HepG2 (cell line): ENCODE measurements at places on chromosomes 4 and X.

- DNase-seq = peak; percentile 79
- H3K36me3 ChIP-seq = no peaks in the 10 kb centered on the region
- H3K27me3 ChIP-seq = no peaks in the 10 kb centered on the region
- peaks cover 74% of the 10 kb centered on the region for H3K4me1 ChIP-seq
- H3K27ac ChIP-seq = peak overlapping the region; percentile 100
Observed at GRCh38 chrX:153623310-153624029, 23.5 kb upstream of the DUSP9 start.

DNA sequence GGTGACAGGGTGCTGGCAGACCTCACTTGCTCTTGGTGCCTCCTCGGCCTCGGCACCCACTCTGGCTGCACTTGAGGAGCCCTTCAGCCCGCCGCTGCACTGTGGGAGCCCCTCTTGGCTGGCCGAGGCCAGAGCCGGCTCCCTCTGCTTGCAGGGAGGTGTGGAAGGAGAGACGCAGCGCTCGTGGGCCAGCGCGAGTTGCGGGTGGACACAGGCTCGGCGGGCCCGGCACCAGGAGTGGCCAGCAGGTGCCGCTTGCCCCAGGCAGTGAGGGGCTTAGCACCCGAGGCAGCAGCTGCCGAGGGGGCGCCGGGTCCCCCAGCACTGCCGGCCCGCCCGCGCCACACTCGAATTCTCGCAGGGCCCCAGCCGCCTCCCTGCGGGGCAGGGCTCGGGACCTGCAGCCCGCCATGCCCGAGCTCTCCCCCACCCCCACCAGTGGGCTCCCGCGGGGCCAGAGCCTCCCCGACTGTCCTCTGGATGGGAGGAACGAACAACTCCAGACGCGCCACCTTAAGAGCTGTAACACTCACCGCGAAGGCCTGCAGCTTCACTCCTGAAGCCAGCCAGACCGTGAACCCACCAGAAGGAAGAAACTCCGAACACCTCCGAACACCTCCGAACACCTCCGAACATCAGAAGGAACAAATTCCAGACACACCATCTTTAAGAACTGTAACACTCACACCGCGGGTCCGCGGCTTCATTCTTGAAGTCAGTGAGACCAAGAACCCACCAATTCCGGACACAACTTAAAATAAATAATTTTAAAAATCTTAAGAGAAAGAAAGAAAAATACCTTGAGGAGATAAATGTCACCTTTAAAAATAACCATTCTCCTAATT is 311.1 kb upstream of the SLC7A11 start:
- DNase-seq = no peak
- no peaks in the 10 kb centered on the region for H3K27me3 ChIP-seq
- no peak overlapping the region for H3K27ac ChIP-seq
- no peak overlapping the region for H3K4me3 ChIP-seq
- no peaks in the 10 kb centered on the region for H3K4me1 ChIP-seq

DNA sequence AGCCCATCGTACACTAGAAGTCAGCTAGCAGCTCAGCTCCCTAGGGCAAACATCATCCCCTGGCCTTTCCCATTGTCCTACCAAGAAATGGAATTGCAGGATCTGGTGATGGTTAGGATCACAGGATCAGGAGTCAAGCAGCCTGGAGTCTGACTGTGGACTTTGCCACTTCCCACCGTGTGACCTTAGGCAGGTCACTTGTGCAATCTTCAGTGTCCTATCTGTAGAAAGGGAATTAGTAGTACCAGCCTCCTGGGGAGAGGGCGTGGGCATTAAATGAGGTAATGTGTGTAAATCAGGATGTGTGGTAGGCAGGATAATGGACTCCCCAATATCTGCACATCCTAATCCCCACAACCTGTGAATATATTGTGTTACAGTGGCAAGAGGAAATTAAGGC is 38.6 kb upstream of the APLN start:
- peaks cover 35% of the 10 kb centered on the region for H3K4me1 ChIP-seq
- peak; percentile 50 for DNase-seq
- no peak overlapping the region for H3K4me3 ChIP-seq

- H3K27me3 ChIP-seq = no peaks in the 10 kb centered on the region
- no peaks in the 10 kb centered on the region; the same call in 1 of the 2 replicates for H3K4me1 ChIP-seq
- H3K4me3 ChIP-seq = peak within 1 kb of the TSS; percentile 82
- H3K36me3 ChIP-seq = no peaks in the 10 kb centered on the region
Observed at GRCh38 chrX:149938427-149938880, at the start of gene EOLA2. Gene EOLA2, minus strand, starts transcription at chrX:149938491. Its CDS starts 4,617 bp downstream, at chrX:149933874.

GRCh38 chr4:182449186-182449929 is 206.2 kb downstream of the TENM3 start:
- no peaks in the 10 kb centered on the region for H3K36me3 ChIP-seq
- no peak for DNase-seq
- H3K4me3 ChIP-seq = peak overlapping the region; percentile 38; the same call in 1 of the 2 replicates
- peaks cover 8% of the 10 kb centered on the region for H3K4me1 ChIP-seq

- peaks cover 24% of the 10 kb centered on the region for H3K4me1 ChIP-seq
- H3K27me3 ChIP-seq = no peaks in the 10 kb centered on the region
- H3K4me3 ChIP-seq = peak overlapping the region; percentile 78
- no peak for DNase-seq
- peak overlapping the region; percentile 36 for H3K27ac ChIP-seq
Observed at GRCh38 chr4:47462799-47463234, 685 bp downstream of the COMMD8 start.

- DNase-seq = no peak
- H3K27me3 ChIP-seq = no peaks in the 10 kb centered on the region
- no peaks in the 10 kb centered on the region for H3K4me1 ChIP-seq
- H3K4me3 ChIP-seq = no peak overlapping the region
- no peaks in the 10 kb centered on the region for H3K36me3 ChIP-seq
- no peak overlapping the region for H3K27ac ChIP-seq
Observed at GRCh38 chr4:119980456-119980855, 86.2 kb downstream of the MAD2L1 start.

DNA sequence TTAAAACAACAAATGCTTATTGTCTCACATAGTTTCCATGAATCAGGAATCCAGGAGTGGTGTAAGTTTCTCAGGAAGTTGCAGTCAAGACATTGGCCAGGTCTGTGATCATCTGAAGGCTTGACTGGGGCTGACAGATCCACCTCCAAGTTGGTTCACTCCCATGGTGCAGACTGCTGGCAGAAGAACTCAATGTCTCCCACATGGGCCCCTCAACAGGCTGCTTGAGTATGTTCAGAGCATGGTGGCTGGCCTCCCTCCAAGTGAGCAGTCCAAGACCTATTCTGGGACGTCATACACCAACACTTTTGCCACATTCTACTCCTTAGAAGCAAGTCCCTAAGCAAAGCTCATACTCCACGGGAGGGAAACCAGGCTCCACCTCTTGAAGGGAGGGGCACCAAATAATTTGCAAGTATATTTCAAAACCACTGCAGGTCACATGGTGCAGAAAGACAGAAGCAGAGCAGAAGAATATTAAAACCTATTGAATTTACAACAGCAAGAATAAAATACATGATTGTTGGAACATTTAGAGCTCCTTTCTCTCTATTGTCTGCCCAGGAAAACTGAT is 35.3 kb downstream of the LGI2 start:
- DNase-seq = no peak
- H3K36me3 ChIP-seq = no peaks in the 10 kb centered on the region
- no peak overlapping the region for H3K27ac ChIP-seq
- H3K4me1 ChIP-seq = no peaks in the 10 kb centered on the region
- H3K4me3 ChIP-seq = no peak overlapping the region

DNA sequence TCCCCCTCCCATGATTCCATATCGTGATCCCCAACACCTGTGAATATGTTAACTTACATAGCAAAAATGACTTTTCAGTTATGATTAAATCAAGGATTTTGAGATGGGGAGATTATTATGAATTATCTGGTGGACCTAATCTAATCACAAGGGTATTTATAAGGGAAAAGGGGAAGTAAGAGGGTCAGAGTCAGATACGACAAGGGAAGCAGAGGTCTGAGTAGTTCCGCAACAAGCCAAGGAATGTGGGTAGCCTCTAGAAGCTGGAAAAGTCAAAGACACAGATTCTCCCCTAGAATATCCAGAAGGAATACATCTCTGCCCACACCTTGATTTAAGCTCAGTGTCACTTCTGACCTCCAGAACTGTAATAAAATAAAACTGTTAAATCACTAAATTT is 1.0 kb upstream of the IL13RA1 start:
- H3K4me1 ChIP-seq = peaks cover 60% of the 10 kb centered on the region
- no peaks in the 10 kb centered on the region for H3K36me3 ChIP-seq
- no peak overlapping the region for H3K4me3 ChIP-seq
- no peaks in the 10 kb centered on the region for H3K27me3 ChIP-seq
- DNase-seq = no peak
- peak overlapping the region; percentile 99 for H3K27ac ChIP-seq

DNA sequence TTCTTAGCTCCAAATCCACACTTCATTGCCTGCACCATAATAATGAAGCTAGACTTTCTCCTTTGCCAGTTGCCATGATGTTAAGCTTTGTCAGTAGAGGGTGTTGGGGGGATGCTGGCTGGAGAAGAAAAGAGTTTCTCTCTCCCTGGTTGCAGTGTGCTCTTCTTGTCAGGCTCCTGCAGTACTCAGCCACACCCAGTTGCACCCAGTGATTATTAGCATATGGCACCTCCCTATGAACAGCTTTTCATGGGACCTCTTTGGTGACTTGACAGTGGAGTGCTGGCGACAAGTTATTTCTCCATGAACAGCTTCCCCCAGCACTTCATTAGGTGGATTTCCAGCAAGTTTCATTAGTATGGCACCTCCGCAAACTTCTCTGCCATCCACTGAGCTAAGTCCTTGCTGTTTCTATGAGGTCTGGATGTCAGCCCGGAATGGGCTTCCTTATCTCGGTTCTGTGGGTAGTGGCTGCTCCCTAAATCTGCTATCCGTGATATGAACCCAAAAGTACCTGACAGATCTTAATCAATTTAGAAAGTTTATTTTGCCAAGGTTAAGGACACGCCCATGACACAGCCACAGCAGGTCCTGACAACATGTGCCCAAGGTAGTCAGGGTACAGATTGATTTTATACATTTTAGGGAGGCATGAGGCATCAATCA is 18.8 kb upstream of the OTUD4 start:
- no peaks in the 10 kb centered on the region for H3K36me3 ChIP-seq
- H3K27ac ChIP-seq = no peak overlapping the region
- no peaks in the 10 kb centered on the region for H3K4me1 ChIP-seq
- no peak for DNase-seq
- H3K4me3 ChIP-seq = no peak overlapping the region
- no peaks in the 10 kb centered on the region for H3K27me3 ChIP-seq

DNA sequence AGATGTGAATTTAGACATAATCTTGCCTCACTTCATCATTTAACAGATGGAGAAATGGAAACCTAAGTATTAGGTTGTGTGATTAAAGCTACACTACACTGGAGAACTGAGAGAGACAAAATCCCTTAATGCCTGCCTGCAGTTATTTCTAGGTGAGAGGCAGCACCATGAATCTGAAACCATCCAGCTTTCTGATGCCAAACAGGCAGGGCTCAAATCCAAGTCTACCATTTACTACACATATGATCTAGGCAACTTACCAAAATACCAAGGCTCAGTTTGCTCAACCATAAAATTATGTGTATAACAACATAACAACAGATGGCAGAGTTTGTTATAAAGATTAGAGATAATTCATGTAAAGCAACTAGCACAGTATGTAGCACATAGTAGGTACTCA is 38.7 kb downstream of the GABRA4 start:
- no peak overlapping the region for H3K27ac ChIP-seq
- H3K36me3 ChIP-seq = no peaks in the 10 kb centered on the region
- DNase-seq = no peak
- H3K27me3 ChIP-seq = no peaks in the 10 kb centered on the region
- no peak overlapping the region for H3K4me3 ChIP-seq
- H3K4me1 ChIP-seq = no peaks in the 10 kb centered on the region

GRCh38 chr4:71243091-71243833 is 95.6 kb upstream of the SLC4A4 start:
- no peaks in the 10 kb centered on the region for H3K36me3 ChIP-seq
- no peak overlapping the region for H3K4me3 ChIP-seq
- no peaks in the 10 kb centered on the region for H3K27me3 ChIP-seq
- H3K27ac ChIP-seq = no peak overlapping the region
- no peak for DNase-seq

DNA sequence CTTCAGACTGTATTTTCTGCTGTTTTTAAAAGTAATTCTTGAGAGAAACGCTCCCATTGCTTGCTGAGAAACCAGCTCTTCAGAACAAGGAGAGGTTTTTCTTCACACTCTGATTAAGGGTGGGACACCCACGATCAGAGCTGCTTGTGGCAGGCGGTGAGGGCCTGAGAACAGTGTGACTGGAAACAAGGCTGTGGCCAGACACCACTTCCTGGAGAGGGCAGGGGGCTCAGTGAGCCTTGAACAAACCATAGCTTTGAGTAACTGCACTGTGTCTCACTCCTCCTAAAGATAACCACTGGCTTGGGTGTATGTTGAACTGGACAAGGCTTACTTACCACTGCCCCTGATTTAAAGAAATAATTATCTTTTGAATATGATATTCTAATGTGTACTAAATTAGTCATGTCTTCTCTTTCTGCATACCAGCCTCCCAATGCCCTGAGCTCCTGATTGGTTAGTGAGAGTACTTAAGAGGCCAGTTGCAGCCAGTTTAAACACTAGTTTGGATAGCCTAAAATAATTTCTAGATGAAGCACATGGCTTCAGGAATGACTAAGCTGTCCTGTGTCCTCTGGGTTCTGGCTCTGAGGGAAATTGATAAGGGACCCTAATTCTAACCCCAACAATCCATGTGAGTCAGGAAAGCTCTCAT is 3.7 kb upstream of the GPR82 start:
- no peaks in the 10 kb centered on the region for H3K36me3 ChIP-seq
- no peaks in the 10 kb centered on the region for H3K4me1 ChIP-seq

DNA sequence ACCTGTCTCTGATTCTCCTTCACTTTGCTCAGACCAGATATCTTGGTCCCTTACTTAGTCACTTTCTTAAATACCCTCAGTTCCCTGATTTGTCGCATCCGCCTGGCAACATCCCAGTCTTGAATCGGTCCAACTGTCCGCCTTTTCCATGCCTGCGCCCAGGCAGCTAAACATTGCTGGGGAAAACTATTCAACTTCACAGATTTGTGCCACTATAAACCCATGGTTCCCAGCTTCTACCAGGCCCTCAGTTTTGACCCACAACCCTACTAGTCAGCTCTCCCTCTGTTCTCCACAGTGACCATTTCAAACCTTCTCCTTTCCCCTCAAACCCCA is 451 bp upstream of the FGD1 start:
- no peaks in the 10 kb centered on the region for H3K36me3 ChIP-seq
- no peak for DNase-seq
- H3K4me1 ChIP-seq = 0 out of 2 replicates have a peak, but pooled peaks cover 8% of the 10 kb centered on the region
- H3K27me3 ChIP-seq = no peaks in the 10 kb centered on the region

GRCh38 chr4:174714393-174715211 is 114.4 kb downstream of the GLRA3 start:
- no peaks in the 10 kb centered on the region for H3K27me3 ChIP-seq
- DNase-seq = peak; percentile 17
- no peak overlapping the region for H3K27ac ChIP-seq
- H3K36me3 ChIP-seq = no peaks in the 10 kb centered on the region
- no peak overlapping the region for H3K4me3 ChIP-seq

GRCh38 chr4:53583513-53583912 is 7.8 kb downstream of the LNX1 start:
- H3K4me1 ChIP-seq = peaks cover 54% of the 10 kb centered on the region
- H3K27ac ChIP-seq = no peak overlapping the region
- no peaks in the 10 kb centered on the region for H3K27me3 ChIP-seq
- no peak overlapping the region for H3K4me3 ChIP-seq

- peaks cover 36% of the 10 kb centered on the region for H3K36me3 ChIP-seq
- no peak for DNase-seq
- no peak overlapping the region for H3K27ac ChIP-seq
- no peaks in the 10 kb centered on the region for H3K27me3 ChIP-seq
Observed at GRCh38 chrX:1599791-1600405, 8.5 kb downstream of the AKAP17A start.
